ENCODE measurements at places on chromosomes 12 and 14.

- DNase-seq: no peak
These were observed 97.9 kb upstream of the NUDT4 start for GRCh38 chr12:93279565-93280412.

DNA sequence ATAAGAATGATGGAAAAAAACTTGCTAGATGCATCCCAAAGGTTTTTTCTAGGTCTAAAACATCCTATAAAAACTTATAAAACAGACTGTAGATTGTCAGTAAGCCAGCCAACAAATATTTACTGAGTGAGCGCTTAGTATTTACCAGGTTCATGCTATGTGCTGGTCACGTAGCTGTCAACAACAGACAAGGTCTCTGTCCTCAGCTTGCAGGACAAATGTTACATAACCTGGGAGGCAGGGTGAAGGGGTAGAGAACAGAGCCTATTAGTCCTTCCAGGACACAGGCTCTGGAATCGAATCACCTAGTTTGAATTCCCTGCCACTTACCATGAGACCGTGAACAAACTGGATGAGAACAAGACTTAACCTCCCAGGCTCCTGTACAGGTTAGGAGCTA is 6.4 kb downstream of the NFYB start:
- no peak for DNase-seq

DNA sequence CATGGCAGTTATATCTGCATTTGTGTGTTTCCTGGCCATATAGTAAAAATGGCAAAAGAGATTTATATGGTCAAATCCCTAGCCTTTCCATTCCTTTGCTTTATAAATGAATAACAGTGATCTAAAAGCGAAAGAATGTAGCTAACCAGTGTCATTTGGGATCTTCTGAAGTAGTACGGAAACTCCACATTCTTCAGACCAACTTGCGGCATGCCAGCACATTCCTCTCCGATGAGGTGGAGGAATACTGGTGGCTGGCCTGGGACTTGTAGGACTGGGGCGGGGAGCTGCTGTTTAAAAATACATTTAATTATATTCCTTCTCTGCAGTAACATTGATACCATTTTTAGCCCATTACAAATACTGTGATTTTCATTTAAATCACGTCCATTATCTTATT is 85.3 kb downstream of the SAMD4A start:
- no peak for DNase-seq

DNA sequence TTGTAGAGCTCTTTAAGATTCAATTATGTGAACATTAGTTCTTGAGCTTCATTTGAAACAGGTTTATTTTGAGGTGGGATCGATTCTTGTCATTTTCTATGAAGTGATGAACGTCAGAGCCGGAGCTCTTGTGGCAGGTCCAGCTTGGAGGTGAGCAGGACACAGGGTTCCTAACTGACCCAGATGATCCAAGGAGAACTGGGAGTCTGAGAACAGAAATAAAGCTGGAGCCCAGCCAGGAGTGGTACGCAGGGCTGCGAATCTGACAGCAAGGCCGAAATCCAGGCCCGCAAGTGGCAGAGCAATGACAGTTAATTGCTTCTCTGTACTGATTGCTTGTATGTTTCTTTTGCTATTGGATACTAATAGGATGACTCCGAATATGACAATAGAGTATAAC is 46.5 kb downstream of the EML1 start:
- no peak for DNase-seq

DNA sequence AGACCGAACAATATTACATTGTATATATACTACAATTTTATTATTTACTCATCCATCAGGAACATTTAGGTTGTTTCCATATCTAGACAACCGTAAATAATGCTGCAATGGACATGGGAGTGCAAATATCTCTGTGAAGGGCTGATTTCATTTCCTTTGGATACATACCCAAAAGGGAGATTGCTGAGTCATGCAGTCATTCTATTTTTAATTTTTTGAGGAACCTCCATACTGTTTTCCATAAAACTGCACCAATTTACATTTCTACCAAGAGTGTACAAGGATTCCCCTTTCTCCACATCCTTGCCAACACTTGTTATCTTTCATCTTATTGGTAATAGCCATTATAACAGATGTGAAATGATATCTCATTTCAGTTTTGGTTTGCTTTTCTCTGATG is 84.7 kb downstream of the SLC41A2 start:
- DNase-seq: no peak

DNA sequence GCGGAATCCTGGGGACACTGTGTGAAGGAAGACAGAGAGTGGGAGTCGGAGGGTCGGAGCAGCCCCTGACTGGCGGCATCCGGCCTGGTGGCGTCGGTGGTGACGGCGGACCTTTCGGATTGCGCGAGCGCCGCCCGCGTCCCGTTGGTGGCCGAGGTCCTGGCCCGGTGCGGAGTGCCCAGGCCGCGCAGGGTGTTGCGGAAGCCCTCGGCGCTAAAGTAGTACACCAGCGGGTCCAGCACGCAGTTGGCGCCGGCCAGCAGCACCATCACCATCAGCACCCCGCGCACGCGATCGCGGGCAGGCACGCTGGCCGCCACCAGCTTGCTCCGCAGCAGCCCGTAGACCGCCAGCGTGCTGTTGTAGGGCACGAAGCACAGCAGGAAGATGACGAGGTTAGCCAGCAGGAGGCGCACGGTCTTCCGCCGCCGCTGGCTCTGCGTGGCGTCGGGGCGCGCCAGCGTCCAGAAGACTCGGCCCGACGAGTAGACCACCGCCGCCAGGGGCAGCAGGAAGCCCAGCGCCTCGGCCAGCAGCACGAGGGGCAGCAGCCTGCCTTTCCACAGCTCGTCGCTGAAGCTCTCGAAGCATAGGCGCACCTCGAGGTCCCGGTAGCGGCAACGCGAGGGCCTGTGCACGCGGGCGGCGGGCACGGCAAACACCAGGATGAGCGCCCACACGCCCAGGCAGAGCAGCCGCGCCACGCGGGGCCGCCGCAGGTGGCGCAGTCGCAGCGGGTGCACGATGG is 13.1 kb upstream of the CHD4 start:
- DNase-seq: peak; percentile 83

DNA sequence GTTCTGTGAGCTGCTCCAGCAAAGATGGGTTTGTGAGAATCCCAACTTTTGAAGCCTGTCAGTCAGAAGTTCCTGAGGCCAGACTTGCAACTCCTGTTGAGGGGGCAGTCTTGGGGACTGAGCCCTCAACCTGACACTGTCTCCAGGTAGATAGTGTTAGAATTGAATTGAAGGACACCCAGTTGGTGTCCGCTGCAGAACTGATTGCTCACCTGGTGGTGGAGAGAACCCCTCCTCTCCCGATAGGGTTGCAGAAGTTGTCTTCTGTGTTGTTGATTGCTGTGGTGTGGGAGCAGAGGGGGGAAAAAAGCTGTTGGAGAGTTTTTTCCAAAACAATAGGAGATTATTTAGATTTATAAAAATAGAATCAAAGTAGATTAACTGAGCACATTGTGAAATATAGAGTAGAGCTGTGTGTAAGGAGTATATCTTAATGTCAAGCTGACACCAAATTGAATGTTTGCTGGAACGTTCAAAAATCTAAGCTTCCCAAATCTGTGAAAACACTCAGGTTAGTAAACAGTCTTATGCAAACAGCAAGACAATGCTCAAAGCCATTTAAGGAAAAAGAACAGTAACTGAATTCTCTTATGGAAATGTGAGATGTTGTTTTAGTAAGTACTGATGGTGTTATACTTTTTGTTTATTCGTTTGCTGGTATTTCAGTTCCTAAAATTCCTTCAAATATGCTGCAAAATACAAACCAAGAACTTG is 18.6 kb downstream of the HIF1A start:
- no peak for DNase-seq

DNA sequence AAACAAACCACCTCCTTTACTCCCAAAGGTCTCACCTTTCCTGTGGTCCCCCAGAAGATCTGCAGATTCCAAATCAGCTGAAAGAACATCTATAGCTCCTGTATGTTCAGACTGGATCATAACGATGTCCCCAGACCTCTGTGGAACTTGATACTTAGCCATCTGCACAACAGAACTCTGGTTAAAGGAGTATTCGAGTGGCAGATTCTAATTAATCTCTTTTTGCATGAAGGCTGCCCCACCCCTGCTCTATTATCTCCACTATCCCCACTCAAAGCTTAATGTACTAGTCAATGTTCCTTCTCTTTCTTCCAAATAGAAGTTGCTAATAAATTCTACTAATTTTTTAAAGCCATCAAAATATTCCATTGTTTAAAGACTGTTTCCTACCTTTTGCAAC is 22.8 kb downstream of the GSTZ1 start:
- DNase-seq: no peak

- no peak for DNase-seq
These were observed 116.8 kb downstream of the SCARB1 start for GRCh38 chr12:124746649-124747425.

- no peak for DNase-seq
These were observed 177.3 kb upstream of the BMP4 start for GRCh38 chr14:54133896-54134295.

- DNase-seq: no peak
These were observed 213.0 kb downstream of the MON2 start for GRCh38 chr12:62679608-62680007.

DNA sequence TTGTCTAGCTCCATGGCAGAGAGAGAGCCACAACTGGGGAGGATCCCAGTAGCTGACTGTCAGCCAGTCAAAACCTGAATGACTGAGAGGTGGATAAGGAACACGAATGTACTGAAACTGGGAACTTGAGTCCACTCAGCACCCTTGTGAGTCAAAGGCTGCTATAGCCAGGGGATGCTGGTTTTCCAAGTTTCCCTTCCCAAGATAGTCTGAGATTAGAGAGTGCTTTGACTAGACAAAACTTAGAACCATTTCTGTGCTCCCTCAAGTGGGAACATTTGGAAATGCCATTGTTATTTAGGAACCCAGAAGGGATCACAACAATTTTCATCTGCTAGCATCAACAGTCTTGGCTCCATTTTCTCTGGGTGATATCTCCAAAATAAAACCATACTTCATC is 4.0 kb downstream of the PRKAG1 start:
- DNase-seq: no peak

All from activated CD8-positive, alpha-beta memory T cell treated with anti-CD3 and anti-CD28 coated beads for 24 hours (primary cell).